ENCODE measurements at places on chromosomes 7 and 10.

DNA sequence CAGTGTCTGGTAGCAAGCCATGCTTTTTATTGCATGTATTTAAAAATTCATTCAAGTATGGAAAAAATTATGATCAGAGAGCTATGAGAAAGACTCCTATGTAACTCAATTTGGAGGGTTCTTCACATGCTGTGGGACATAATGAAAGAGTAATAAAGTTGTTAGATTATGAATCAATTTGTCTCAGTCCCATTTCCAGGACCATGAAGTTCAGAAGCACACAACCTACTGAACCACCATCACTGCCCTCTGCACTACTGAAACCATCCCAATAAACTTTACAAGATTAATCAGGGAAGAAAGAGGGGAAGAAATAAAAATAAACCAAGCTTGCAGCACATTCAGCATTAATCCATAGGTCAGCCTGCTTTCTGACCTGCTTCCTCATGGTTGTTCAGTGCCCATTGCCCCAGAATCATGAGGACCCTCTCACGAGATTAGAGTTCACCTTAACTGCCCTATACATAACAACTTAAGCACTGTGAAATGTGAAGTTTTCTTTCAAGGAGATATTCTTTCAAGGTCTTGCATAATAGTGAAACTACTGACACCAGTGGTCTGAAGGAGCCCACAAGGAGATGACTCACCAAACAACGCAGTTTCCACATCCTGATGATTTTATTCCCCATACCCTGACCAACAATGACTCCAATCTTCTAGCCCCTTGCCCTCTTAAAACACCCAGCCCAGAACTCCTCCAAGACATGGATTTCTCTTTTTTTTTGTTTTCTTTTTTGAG lies 171.5 kb upstream of the ADCY1 start:
- no peaks in the 10 kb centered on the region for H3K4me1 ChIP-seq
- no peaks in the 10 kb centered on the region for H3K36me3 ChIP-seq
- H3K4me3 ChIP-seq = no peak overlapping the region
- no peak overlapping the region for H3K27ac ChIP-seq

- H3K27ac ChIP-seq = no peak overlapping the region
- DNase-seq = peak; percentile 42
- H3K27me3 ChIP-seq = no peaks in the 10 kb centered on the region
- peaks cover 16% of the 10 kb centered on the region for H3K4me1 ChIP-seq
- H3K4me3 ChIP-seq = no peak overlapping the region
Measured at GRCh38 chr10:30422981-30423654, 10.9 kb upstream of the MAP3K8 start.

GRCh38 chr7:138029941-138030340 lies 28.1 kb upstream of the CREB3L2 start:
- DNase-seq = no peak
- H3K27me3 ChIP-seq = no peaks in the 10 kb centered on the region
- H3K4me3 ChIP-seq = no peak overlapping the region
- no peaks in the 10 kb centered on the region for H3K36me3 ChIP-seq
- H3K4me1 ChIP-seq = no peaks in the 10 kb centered on the region

DNA sequence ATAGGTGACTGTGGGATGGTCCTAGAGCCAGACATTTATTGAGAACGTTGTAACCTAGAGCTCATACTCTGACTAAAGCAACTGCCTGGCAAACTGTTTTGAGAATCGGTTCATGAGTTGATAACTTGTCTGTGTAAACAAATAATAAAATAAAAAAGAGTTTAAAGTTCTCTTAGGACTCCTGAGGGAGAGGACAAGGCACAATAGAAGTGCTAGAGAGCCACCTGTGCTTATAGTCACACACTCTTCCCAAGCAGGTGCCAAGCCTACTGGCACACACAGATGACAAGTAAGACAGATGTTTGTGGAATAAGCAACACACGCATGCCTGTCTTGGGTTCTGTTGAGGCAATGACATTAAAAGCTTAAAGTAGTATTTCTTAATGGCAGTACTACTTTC lies 7.9 kb downstream of the EDRF1 start:
- H3K4me3 ChIP-seq = no peak overlapping the region
- H3K27me3 ChIP-seq = no peaks in the 10 kb centered on the region
- DNase-seq = no peak

GRCh38 chr7:65454469-65454868 lies 80.8 kb downstream of the ZNF92 start:
- no peaks in the 10 kb centered on the region for H3K36me3 ChIP-seq
- H3K4me3 ChIP-seq = no peak overlapping the region
- peaks cover 6% of the 10 kb centered on the region for H3K4me1 ChIP-seq
- no peak overlapping the region for H3K27ac ChIP-seq
- no peaks in the 10 kb centered on the region for H3K27me3 ChIP-seq

GRCh38 chr10:88992921-88993524 lies 2.4 kb downstream of the FAS start:
- no peak for DNase-seq
- H3K27ac ChIP-seq = no peak overlapping the region
- peaks cover 39% of the 10 kb centered on the region for H3K4me1 ChIP-seq
- no peaks in the 10 kb centered on the region for H3K36me3 ChIP-seq
- H3K4me3 ChIP-seq = peak overlapping the region; percentile 94

DNA sequence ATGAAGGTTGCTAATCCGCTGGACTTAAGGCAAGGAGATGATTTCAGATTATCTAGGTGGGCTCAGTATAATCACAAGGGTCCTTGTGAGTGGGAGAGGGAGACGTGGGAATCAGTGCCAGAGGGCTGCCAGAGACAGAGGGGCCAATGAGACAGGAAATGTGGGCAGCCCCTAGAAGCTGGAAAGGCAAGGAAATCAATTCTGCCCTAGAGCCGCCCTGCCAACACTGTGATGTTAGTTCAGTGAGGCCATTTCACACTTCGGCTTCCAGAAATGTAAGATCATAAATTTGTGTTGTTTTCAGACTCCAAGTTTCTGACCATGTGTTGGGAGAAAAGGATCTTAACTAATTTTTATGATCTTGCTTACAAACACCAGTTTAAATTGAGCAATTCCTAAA lies 3.6 kb upstream of the GPNMB start:
- H3K27ac ChIP-seq = no peak overlapping the region
- H3K27me3 ChIP-seq = peaks cover 23% of the 10 kb centered on the region
- no peak for DNase-seq
- no peaks in the 10 kb centered on the region for H3K36me3 ChIP-seq
- H3K4me1 ChIP-seq = peaks cover 5% of the 10 kb centered on the region
- no peak overlapping the region for H3K4me3 ChIP-seq

- H3K27ac ChIP-seq = no peak overlapping the region
- no peaks in the 10 kb centered on the region for H3K27me3 ChIP-seq
Measured at GRCh38 chr7:6653071-6654003, 16.2 kb downstream of the ZNF316 start.

GRCh38 chr7:47422611-47423010 lies 159.3 kb downstream of the TNS3 start:
- no peaks in the 10 kb centered on the region for H3K27me3 ChIP-seq
- no peak for DNase-seq
- H3K27ac ChIP-seq = no peak overlapping the region
- H3K4me3 ChIP-seq = no peak overlapping the region
- no peaks in the 10 kb centered on the region for H3K4me1 ChIP-seq

GRCh38 chr7:18210377-18210776 lies 182.7 kb upstream of the PRPS1L1 start:
- no peak for DNase-seq
- H3K4me1 ChIP-seq = no peaks in the 10 kb centered on the region
- H3K4me3 ChIP-seq = no peak overlapping the region
- no peaks in the 10 kb centered on the region for H3K27me3 ChIP-seq
- no peak overlapping the region for H3K27ac ChIP-seq
- no peaks in the 10 kb centered on the region for H3K36me3 ChIP-seq

DNA sequence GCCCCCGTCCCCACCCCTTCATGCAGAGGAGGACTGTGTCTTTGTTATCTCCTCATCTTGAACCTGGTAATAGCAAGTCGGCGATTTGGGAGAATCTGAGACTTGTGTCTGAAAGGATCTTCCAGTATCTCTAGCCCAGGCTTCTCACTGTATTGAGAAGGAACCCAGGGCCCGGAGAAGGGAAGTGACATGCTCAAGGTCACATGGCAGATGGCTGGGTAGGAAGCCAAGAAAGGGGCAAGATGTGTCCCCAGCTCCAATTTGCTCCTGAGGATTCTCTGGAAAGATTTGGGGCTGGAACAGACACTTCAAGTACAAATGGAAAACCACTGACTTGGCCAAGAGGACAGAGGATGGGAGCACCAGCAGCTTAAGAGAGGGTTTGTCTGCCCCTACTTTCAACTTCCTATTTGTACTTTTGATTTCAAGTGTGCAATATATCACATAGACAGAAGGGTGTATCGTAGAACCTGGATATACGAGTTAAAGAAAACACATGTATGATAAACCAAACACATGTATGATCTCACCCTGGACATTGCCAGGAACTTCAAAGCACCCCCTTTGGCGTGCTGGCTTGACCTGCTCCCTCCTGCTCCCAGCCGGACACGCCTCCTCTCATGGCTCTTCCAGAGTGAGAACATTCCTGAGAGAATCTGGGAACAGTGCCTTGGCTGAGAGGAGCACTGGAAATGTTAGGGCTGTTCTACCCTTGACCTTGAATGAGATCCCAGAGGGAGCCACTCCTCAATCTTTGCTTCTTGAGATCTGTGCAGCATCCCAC lies 79.7 kb downstream of the CDH23 start:
- no peaks in the 10 kb centered on the region for H3K4me1 ChIP-seq
- no peak overlapping the region for H3K27ac ChIP-seq
- H3K27me3 ChIP-seq = no peaks in the 10 kb centered on the region

- no peak overlapping the region for H3K4me3 ChIP-seq
- H3K27ac ChIP-seq = no peak overlapping the region
- no peak for DNase-seq
- H3K4me1 ChIP-seq = no peaks in the 10 kb centered on the region
- H3K36me3 ChIP-seq = no peaks in the 10 kb centered on the region
- no peaks in the 10 kb centered on the region for H3K27me3 ChIP-seq
Measured at GRCh38 chr7:71140264-71140663, 8.3 kb downstream of the GALNT17 start.

DNA sequence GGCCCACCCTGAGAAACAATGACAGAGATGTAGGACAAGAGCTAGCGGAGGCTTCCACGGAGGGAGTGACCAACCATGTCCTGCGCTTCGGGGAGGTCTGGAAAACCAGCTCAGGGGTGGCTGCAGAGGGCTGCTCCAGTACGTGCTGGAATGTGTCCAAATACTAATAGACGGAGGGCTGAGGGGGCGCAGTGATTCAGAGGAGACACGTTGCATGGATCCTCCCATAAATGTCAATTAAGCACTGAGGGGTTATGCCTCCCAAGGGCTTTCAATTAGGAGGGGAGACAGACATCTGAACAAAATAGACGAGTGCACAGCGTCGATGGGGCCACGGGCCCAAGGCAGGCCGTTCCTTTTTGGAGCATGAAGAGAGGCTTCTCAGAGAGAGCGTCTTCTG lies 51.0 kb upstream of the NPS start:
- no peak for DNase-seq
- H3K4me3 ChIP-seq = no peak overlapping the region
- no peak overlapping the region for H3K27ac ChIP-seq
- H3K4me1 ChIP-seq = no peaks in the 10 kb centered on the region

DNA sequence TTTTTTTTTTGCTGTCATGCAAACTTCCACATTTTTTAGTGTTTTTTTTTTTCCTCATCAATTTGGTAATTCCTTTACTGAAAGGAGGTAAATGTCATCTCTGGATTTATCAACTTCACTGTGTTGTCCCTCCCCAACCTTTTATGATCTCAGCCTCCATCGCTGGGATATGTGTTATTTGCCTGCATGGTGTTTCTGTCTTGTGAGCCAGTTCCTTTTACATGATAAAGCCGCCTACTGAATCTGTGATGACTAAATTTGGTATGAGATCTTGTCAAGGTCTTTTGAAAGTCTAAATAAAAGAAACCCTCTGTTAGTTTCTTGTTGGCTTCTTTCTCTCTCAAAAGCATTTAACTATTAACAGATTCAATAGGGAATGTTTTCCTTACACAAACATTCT lies 39.3 kb downstream of the TAS2R41 start:
- H3K27ac ChIP-seq = no peak overlapping the region
- H3K27me3 ChIP-seq = no peaks in the 10 kb centered on the region
- H3K4me1 ChIP-seq = no peaks in the 10 kb centered on the region
- H3K4me3 ChIP-seq = no peak overlapping the region

DNA sequence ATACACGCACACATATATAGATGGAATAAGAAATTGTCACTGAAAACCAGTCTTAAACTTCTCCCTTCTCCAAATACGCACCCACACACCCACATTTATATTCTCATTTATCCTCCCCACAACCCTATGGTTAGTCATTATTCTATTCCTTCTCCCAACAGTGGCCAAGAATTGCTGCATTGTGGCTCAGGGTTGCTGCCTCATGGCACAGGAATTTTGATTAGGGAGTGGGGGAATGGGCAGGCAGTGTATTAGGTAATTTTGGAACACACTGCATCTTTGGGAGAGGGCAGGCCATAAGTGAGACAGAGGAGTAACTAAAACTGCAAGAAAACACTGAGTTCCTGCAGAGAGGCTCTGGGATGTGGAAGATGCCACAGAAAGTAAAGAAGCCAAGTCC lies 35.7 kb downstream of the NAPEPLD start:
- no peak overlapping the region for H3K27ac ChIP-seq
- H3K36me3 ChIP-seq = peaks cover 2% of the 10 kb centered on the region
- H3K4me3 ChIP-seq = no peak overlapping the region
- no peaks in the 10 kb centered on the region for H3K4me1 ChIP-seq
- DNase-seq = no peak
- no peaks in the 10 kb centered on the region for H3K27me3 ChIP-seq

GRCh38 chr10:22700489-22700888 lies 13.9 kb downstream of the PIP4K2A start:
- no peak overlapping the region for H3K27ac ChIP-seq
- H3K36me3 ChIP-seq = peaks cover 6% of the 10 kb centered on the region
- H3K4me3 ChIP-seq = no peak overlapping the region
- peaks cover 70% of the 10 kb centered on the region for H3K4me1 ChIP-seq

DNA sequence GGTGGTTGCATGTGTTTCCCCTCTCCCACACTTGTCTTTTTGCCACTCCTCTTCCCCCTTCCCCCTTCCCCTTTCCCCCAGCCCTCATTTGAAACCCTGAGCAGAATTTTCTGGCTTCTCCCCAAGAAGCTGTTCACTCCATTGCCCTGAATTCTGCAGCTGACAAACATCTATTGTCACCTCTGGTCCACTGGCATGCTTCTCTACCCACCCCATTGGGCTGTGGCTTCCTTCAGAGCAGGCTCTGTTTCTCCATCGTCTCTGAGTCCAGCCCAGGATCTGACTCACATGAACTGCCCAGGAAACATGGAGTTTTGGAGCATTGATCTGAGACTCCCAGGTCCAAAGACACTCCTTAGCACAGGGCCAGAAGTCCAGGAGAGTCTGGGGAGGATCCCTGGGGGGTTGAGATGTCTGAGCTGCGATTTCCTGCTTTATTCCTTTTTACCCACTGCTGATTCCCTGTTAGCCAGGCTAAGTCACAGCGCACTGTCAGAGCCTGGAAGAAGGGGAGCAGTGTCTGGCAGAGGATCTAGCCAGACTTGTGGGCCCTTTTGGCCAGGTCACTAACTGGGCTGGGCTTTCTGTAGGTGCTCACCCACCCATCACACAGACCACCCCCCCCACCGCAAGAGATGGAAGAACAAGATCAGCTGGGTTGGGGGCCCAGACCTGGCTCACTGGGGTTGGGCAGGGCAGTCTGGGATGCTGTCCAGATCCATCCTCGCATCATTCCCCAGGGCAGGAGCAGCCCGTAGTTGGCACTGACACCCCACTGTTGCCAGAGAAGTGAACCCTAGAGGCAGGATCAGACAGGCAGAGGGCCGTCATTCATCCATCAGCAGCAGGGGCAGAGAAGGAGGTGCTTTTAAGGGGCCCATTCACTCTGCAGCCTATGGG lies 3.5 kb downstream of the CHAT start:
- H3K27me3 ChIP-seq = peaks cover 41% of the 10 kb centered on the region
- peaks cover 5% of the 10 kb centered on the region for H3K4me1 ChIP-seq
- no peak for DNase-seq
- H3K27ac ChIP-seq = no peak overlapping the region
- no peak overlapping the region for H3K4me3 ChIP-seq
- H3K36me3 ChIP-seq = no peaks in the 10 kb centered on the region
